PC-3 (cell line): ENCODE measurements at places on chromosomes 5 and 9. TPM values are rescaled to one million over a fixed set of nuclear protein-coding genes. Genes with fewer than 3 reads are reported as not detected.

DNA sequence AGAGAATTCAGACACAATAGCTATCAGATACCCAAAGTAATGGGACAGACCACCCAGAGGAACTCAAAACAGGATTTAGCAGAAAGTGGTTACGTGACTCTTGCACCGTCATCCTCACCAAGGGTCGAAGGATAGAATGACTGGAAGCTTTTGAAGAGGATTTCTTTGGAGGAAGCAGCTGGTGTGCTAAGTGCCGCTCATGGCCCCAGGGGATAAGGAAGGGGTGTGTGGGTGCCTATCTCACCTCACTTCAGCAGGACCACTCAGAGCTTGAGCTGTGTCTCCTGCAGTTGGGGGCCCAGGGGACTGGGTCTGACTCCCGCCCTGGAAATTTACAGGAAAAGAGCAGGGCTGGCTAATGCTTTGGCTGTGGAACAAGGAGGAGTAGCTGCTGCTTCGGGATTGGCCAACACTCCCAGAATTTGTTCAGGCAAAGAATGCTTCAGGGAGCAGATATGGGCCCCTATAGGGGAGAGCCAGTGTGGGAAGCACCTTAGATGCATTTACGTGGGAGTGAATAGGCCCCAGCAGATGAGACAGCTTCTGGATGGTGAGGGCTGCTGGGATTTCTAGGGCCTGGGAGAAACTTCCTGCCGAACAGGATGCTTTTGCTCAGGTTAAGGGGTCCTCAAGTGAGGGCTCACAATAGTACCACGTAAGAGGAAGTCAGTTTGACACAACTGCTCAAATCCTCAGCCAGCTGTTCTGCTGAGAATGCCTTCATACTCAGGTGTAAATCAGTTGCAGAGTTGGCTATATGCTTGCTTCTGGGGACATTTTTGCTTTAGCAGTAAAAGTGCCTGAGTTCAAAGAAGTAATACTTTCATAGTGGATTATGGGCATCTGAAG is 29.1 kb upstream of the TOMM5 start:
- no peak for DNase-seq
- H3K4me3 ChIP-seq = no peak overlapping the region
- peaks cover 5% of the 10 kb centered on the region; the same call in 1 of the 2 replicates for H3K4me1 ChIP-seq
- no peaks in the 10 kb centered on the region for H3K36me3 ChIP-seq
- no peaks in the 10 kb centered on the region for H3K27me3 ChIP-seq
- no peak overlapping the region for H3K27ac ChIP-seq

Gene NR4A3
- 0.77 and 0.98 TPM in 2 replicates for total RNA-seq

Gene TAF11L10
- total RNA-seq = not detected in 2 replicates

Gene MRPL41
- total RNA-seq = 159 and 193 TPM in 2 replicates

DNA sequence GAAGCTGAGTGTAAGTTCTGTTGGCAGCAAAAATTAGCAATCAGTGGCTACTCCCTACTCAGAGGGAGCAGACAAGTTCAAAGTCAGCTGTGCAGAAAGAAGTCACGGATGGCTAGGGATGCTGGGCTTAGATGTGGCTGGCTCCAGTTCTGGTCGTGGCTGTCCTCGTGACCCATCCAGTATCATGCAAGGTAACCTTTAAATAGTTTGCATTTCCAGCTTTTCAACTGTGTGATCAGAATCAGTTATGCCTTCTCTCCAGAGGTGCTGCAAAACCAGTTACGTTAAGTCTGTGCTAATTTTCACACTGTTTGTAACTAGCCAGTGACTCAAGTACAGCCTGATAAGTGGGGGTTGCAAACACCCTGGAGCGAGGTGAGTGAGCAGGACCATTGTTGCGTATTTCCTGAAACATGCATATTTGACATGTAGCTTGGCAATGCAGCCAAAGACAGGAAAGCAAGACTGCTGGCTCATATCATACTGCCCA is 302.4 kb downstream of the ATPSCKMT start:
- no peaks in the 10 kb centered on the region for H3K4me1 ChIP-seq
- no peaks in the 10 kb centered on the region for H3K36me3 ChIP-seq
- H3K27ac ChIP-seq = no peak overlapping the region
- H3K27me3 ChIP-seq = no peaks in the 10 kb centered on the region
- DNase-seq = no peak

DNA sequence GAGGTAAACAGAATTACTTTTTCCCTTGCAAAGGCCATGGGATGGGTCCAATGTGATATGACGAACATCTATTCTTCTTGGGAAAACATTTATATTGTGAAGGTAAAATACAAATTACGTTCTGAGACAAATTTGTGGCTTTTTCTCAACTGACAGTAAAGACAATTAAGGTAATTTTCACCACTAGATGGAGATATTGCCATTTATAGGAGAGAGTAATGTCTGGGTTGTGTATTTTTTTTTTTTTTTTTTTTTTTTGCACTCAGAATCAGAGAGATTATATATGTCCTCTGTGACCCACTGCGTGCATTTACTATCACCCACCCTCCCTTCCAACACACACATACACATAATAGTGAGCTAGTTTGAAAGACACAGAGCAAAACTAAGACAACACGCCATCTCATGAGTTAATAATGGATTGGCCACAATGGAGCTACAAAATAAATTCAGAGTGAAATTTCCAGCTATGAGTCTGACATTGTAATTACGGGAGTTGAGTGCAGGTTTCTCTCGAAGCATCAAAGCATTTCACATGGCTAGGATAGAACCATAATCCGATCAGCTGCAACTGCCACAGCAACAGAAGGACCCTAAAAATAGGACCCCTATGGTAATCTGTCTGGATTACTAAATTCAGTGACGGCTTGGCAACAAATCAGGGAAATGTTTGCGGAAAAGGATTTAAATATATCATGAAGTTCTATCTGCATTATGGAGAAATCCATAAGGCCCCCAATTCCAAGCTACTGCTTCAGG is 49.2 kb downstream of the ANXA1 start:
- no peak overlapping the region for H3K27ac ChIP-seq
- H3K4me1 ChIP-seq = no peaks in the 10 kb centered on the region
- H3K4me3 ChIP-seq = no peak overlapping the region
- no peaks in the 10 kb centered on the region for H3K27me3 ChIP-seq
- peak; percentile 68 for DNase-seq
- no peaks in the 10 kb centered on the region; the same call in 1 of the 2 replicates for H3K36me3 ChIP-seq

- DNase-seq = peak; percentile 68
- H3K4me3 ChIP-seq = no peak overlapping the region
- no peaks in the 10 kb centered on the region for H3K4me1 ChIP-seq
- no peak overlapping the region for H3K27ac ChIP-seq
- H3K27me3 ChIP-seq = no peaks in the 10 kb centered on the region
These were observed 276.5 kb downstream of the ARHGEF28 start for GRCh38 chr5:73902327-73903051.

- H3K4me3 ChIP-seq = no peak overlapping the region
- H3K4me1 ChIP-seq = peaks cover 43% of the 10 kb centered on the region
These were observed 194.8 kb downstream of the SYK start for GRCh38 chr9:90996154-90997065.

DNA sequence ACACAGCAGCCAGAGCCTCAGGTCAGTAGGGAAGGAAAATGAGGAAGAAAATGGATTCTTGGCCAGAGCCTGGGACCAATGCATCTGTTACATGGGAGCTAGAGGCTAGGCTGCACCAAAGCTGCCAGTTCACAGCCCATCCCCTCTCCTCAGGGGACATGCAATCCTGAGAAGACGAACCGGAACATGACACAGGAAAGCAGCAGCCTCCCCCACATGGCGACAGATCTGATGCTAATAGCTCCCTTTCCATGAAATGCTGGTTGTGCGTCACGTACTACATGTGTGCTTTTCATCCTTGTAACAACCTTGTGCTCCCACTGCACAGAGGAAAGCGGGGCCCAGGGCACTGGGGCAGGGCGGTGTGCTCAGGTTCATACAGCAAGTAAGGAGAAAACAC is 67.5 kb downstream of the PRRT1B start:
- no peak overlapping the region for H3K4me3 ChIP-seq
- DNase-seq = no peak
- H3K4me1 ChIP-seq = peaks cover 16% of the 10 kb centered on the region
- H3K36me3 ChIP-seq = no peaks in the 10 kb centered on the region
- H3K27me3 ChIP-seq = no peaks in the 10 kb centered on the region

GRCh38 chr9:35903049-35903448 is 3.0 kb upstream of the HRCT1 start:
- H3K4me3 ChIP-seq = no peak overlapping the region
- H3K36me3 ChIP-seq = no peaks in the 10 kb centered on the region
- H3K27me3 ChIP-seq = no peaks in the 10 kb centered on the region
- H3K4me1 ChIP-seq = peaks cover 43% of the 10 kb centered on the region
- peak; percentile 68 for DNase-seq
- no peak overlapping the region for H3K27ac ChIP-seq

Gene TXNDC8
- not detected in 2 replicates for total RNA-seq
